ENCODE measurements at places on chromosomes 2 and 18.
A peak's percentile ranks its signal among the peaks of the same experiment; 100 is the strongest.

- DNase-seq = no peak
Measured at GRCh38 chr18:22311301-22311700, 106.4 kb downstream of the CTAGE1 start.

GRCh38 chr18:7637269-7637668 is 70.2 kb downstream of the PTPRM start:
- DNase-seq = no peak

- DNase-seq = no peak
Measured at GRCh38 chr18:14100503-14101286, 31.5 kb downstream of the ZNF519 start.

- no peak for DNase-seq
Measured at GRCh38 chr2:12119841-12120240, 373.4 kb downstream of the LPIN1 start.

DNA sequence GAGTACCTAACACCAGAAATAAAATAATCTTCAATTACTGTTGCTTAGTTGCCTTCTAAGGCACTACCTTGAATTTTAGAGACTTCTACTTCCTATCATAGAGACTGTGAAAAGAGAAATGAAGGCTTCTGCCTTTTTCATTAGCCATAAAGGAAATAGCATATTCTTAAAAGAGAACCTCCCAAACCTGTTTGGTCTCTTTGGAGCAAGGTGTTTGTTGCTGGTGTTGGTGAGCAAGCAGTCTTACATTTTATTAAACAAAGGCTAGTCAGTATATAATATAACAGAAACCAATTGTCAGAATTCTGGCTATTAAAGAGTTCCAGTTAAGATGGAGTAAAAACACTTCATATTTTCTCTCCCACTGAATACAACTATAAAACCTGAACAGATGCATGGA is 116.4 kb downstream of the TAF4B start:
- DNase-seq = no peak

DNA sequence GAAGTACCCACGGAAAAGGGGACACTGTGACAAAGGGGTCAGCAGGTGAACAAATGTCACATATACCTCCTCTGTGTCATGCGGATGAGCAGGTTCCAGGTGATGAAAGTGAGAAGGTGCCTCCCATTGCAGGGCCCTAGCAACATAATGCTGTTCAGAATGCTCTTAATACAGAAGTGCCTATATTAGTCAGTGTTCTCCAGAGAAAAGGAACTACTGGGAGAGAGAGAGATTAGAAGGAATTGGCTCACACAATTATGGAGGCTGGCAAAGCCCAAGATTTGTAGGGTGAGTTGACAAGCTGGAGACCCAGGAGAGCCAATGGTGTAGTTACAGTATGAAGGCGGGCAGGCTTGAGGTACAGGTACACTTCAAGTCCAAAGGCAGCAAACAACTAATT is 98.1 kb upstream of the CDC42EP3 start:
- no peak for DNase-seq

DNA sequence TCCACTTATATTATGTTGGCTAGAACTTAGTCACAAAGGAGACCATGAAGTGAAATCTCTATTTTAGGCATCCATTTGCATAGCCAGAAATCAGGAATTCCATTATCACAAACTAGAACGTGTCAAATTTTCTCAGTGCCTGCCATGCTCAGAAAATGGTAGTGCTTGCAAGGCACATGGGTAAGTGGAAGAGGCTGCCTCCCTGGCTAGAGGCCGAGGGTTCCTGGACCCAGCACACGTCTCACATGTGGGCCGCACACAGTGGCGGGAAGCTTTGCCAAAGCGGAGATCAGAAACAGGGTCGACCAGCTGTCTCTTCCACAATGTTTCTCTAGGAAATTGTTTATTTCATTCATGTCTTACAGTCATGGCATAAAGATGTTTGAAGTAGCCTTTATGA is 42.3 kb downstream of the TRAF3IP1 start:
- no peak for DNase-seq

- no peak for DNase-seq
Measured at GRCh38 chr2:128600581-128601297, 282.1 kb upstream of the HS6ST1 start.

DNA sequence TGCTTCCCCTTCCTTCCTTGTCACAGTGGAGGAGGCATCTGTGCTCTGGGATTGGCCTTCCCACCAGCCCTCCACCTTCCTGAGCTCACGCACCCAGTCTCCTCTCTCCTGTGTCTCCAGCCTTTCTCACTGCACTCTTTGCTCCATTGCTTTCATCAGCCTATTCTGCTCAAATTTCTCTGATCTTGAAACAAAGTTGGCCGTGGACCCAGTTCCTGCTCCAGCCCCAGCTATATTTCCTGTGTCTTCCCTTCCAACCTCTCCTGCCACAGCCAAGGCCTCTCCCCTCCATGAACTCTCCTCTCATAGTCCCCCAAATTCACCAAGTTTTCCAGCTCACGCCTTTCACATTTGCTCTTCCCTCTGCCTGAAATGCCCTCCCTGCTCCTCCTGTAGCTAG is 226.6 kb upstream of the AGAP1 start:
- DNase-seq = no peak

DNA sequence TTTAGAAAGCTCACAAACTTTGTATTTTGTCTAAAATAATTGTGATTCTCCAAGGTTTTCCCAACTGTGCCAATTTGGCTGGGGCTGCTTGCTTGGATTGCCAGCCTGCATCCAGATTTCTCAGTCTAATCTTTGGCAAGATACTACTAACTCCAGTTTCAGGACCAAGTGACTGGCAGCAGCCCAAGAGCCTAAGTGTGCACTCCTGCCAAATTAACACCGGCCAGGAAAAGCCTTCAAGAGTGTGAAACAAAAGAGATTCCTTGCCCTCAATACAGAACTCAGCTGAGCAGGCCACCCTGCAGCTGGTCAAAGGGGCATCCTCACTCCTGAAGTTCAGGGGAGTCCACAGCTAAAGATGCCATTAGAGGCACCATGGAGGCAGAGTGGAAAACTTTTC is 589.0 kb upstream of the ACVR2A start:
- no peak for DNase-seq

DNA sequence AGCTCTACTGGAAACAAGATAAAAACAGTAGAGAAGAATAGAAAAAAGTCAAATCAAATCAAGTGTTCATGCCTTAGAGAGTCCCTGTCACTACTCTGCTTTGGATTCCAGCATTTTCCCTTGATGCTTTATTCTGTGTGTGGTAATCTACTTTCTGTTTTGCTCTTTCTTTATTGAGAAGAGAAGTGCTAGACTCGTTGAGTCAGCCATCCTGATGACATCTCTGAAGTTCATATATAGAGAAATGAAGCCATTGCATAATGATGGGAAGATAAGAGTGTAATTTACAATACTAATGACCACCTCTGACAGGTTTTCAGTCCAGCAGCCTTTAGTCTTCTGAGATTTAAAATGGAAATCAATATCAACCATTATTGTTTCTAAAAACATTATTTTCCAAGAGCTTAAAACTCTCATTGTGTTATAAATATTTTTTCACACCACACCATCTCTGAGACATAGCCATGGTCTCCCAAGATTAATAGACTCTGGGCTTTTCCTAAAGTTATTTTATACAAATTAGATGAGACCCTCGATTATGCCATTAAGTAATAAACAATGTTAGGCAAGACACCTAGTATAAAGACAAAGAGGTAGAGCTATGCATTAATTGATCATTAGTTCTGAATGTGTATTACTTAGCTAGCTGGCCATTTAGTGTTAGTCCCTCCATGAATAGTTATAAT is 679.0 kb upstream of the ACVR2A start:
- DNase-seq = no peak

GRCh38 chr2:216666461-216667233 is 28.7 kb downstream of the IGFBP5 start:
- DNase-seq = peak; percentile 42

DNA sequence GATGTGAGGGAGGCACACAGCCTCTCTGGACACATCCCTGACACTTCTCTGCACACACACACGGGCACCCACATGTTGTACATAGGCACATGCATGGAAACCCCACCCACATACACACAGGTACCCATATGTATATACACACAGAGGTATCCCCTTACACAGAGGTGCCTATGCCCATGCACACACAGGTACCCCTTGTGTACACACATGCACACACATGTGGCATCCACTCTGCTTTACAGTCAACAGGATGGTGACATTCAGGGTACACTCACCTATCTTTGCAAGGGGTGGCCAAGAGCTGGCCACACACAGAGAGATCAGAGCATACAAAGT is 59.5 kb downstream of the FAM168B start:
- DNase-seq = no peak

GRCh38 chr2:74882299-74882687 is 48.4 kb downstream of the HK2 start:
- DNase-seq = no peak

- no peak for DNase-seq
Measured at GRCh38 chr2:239693761-239694415, 293.1 kb upstream of the HDAC4 start.

DNA sequence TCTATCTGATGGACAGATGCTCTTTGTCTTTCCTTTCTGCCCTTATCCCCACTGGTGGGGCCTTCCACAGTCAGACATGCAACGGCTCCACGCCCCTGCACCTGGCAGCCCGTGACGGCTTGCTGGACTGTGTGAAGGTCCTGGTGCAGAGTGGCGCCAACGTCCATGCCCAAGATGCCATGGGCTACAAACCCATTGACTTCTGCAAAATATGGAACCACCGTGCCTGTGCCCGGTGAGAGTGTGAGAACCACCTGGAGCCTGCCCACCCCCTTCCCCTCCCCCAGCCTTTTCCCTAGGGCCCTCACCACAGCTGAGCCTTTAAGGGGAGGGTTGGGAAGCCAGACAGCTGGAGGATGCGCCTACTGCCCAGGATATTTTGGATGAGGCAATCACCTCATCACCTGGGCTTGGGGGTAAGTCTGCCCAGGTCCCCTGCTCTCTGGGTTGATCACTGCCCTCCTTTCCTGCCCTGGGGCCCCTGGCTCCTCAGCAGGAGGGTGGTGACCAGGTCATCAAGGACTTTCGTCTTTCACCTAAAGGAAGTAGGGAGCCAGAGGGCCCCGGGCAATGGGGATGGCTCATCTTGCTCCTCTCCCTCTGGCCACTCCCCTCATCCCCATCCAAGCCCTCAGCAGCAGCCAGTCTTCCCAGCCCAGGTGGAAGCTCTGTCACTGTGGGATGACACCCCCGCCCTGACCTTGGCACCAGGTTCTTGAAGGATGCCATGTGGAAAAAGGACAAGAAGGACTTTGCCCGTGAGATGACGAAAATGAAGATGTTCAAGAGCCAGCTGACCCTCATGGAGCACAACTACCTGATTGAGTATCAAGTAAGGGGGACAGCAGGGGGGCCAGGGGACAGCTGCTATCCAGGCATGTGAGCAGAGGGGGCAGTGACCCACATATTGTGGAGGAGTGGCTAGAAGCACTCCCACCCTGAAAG is 3.7 kb downstream of the ANKRD53 start:
- no peak for DNase-seq

GRCh38 chr2:32330136-32330535 is 26.7 kb upstream of the BIRC6 start:
- no peak for DNase-seq

- no peak for DNase-seq
Measured at GRCh38 chr2:60446413-60447267, 106.8 kb downstream of the BCL11A start.

- DNase-seq = no peak
Measured at GRCh38 chr2:30492619-30493018, 45.6 kb downstream of the LCLAT1 start.

DNA sequence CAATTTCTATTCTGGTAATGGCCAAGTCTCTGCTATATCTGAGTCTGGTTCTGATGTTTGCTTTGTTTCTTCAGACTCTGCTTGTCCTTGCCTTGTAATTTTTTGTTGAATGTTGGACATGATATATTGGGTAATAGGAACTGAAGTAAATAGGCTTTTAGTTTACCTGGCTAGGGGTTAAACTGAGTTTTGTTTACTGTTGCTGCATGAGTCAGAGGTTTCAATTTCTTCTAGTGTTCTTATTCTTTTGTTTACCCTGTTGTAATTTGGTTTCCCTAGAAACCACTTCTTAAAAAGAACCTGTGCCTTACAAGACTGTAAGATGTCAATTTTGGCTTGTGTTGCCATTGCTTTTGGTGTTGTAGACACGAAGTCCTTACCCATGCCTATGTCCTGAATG is 285.0 kb upstream of the KCNH7 start:
- DNase-seq = no peak

GRCh38 chr2:80579756-80580155 is 275.2 kb upstream of the LRRTM1 start:
- DNase-seq = no peak

DNA sequence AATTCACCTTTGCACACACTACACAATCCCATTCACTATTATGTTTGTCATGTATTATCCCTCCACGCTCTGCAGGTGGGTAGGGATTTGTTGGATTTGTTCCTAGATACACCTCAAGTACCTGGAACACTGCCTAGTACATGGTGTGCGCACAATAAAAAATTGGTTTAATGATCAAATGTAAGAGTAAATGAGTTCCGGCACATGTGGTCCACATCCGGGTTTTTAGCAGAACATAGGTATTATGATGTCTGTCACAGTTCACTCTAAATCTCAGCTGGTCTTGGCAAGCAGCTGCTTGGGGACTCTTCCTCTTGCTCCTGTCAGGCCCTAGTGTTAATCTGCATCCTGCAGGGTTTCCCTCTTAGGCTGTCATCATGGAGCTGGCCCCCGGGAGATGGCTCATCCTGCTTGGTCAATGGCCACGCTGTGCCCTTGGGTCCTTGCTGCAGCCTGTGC is 21.8 kb upstream of the IL1R1 start:
- DNase-seq = no peak

DNA sequence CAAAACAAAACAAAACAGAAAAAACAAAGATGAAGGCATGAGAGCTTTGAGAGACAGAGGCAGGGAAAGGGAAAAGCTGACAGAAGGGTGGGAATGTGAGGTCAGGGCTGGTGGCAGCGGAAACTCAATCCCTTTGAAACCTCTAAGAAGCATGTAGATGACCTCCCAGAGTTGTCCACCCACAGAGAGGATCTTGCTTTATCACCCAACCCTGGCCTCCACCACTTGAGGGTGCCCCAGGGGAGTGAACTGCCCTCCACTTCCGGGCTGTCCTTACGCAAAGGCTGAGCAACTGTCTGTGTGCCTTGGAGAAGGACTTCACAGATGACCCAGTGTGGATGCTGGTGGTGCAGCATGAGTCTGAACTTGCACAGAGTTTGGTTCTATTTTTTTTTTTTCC is 26.7 kb downstream of the PDCL3 start:
- DNase-seq = no peak

- no peak for DNase-seq
Measured at GRCh38 chr2:172107690-172108586, 5.2 kb upstream of the DLX2 start.

DNA sequence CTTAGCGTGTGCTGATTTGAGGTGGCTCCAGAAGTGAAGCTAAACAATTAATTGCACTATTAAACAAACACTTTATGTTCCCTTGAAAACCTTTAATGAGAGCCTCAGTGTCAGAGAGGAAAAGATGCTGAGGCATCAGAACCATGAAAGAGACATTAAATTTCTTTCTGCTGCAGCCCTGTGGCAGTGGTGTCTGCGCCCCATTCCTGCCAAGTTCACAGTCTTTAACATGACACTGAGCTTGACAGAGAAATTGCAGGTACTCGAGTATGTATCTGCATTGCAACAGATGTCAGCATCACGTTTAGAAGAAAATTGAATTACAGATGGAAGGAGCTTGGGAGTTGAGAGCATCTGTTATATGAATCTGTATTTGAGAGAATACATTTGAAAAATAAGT is 111.3 kb upstream of the CREB1 start:
- DNase-seq = no peak

GRCh38 chr2:28930205-28930604 is 35.7 kb downstream of the WDR43 start:
- DNase-seq = no peak

Measured in stimulated activated CD4-positive, alpha-beta T cell treated with anti-CD3 and anti-CD28 coated beads, Interleukin-15, amount 100 ng/mL, for 48 hours (primary cell).